ENCODE measurements at places on chromosomes 13 and 19.

GRCh38 chr13:82088781-82089180 lies 1747.9 kb upstream of the SPRY2 start:
- DNase-seq: no peak

DNA sequence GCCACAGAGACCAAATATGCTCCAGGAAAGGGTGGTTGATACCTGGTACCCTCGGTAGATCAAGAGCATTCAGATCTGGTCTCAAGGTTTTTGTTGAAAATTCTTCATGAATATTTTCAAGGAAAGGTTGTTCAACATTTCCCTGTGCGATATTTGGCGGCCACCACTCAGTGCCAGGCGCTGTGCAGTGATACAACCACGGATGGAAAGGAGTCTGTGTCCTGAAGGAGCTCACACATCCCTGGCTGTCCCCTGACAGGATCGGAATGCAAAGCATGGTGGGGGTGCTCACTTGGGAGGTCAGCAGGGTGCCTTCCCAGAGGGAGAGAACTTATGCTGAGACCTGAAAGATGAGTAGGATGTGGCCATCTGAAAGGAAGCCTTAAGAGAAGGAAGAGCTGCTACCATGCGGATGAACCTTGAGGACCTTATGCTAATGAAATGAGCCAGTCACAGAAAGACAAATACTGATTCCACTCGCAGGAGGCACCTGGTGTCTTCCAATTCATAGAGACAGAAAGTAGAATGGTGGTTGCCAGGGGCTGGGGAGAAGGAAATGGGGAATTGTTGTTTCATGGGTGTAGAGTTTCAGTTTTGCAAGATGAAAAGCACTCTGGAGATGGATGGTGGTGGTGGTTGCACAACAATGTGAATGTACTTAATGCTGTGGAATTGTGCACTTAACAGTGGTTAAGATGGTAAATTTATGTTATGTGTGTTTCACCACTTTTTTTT lies 41.6 kb downstream of the HSPH1 start:
- no peak for DNase-seq

GRCh38 chr19:38483016-38483630 lies 49.6 kb downstream of the RYR1 start:
- DNase-seq: no peak

DNA sequence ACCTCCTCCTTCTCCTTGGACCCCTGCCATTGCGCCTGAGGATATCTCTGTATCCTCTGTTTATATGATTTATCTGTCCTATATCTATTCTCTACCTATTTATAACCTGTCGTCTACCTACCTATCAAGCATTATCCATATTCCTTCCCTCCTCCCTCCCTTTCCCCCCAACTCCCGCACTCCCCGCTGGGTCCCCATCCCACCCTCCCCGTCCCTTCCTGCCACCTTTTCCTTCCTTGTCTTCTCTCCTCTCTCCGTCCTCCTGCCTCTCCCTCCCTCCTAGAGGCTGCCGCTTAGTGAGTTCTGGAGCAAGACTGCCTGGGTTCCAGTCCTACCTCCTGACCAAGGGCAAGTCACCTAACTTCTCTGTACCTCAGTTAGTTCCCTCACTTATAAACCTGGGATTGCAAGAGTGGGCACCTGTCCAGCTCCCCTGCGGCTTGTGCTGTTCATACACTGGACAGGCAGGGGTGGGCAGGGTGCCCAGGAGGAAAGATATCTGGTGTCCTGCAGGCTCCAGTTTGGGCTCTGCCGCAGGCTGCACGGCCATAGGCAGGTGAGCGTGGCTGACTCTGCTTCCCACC lies 16.1 kb downstream of the TTYH1 start:
- DNase-seq: no peak

- DNase-seq: no peak
Measured at GRCh38 chr19:5572556-5573286, 5.0 kb upstream of the TINCR start.

DNA sequence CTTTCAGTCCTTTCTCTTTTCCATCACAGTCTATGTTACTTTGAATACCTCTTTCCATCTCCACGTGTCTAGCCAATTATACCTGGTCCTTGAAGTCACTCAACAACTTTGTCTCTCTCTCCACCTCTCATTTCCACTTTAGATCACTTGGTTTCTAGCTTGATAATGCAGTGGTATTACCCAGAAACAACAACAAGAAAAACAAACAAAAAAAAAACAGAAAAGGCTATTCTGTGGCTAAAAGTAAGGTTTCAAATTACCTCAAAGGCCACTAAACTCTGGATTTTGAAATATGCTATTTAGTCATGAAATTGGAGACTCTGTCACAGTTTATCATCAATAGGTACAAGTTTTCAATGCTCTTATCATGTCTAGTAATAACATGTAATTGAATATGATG lies 184.8 kb downstream of the PCDH9 start:
- no peak for DNase-seq

GRCh38 chr19:18662972-18663732 lies 20.3 kb upstream of the CRTC1 start:
- no peak for DNase-seq

DNA sequence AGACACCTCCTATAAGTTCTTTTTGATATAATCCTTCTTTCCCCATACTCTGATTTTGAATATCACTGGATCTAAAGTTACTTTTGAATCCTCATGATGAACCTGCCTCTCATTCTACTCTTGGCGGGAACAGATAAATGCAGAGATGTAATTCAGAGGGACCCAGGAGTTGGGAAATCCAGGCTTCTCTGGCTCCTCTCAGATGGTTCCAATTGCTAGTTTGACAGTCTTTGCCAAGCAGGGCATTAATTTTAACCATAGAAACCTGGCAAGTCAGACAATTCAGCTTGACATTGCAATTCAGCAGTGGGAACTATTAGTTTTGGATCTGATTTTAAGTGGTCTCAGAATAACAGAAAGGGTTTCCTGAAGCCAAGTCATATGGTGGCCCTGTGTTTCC lies 67.3 kb upstream of the KLF12 start:
- no peak for DNase-seq

DNA sequence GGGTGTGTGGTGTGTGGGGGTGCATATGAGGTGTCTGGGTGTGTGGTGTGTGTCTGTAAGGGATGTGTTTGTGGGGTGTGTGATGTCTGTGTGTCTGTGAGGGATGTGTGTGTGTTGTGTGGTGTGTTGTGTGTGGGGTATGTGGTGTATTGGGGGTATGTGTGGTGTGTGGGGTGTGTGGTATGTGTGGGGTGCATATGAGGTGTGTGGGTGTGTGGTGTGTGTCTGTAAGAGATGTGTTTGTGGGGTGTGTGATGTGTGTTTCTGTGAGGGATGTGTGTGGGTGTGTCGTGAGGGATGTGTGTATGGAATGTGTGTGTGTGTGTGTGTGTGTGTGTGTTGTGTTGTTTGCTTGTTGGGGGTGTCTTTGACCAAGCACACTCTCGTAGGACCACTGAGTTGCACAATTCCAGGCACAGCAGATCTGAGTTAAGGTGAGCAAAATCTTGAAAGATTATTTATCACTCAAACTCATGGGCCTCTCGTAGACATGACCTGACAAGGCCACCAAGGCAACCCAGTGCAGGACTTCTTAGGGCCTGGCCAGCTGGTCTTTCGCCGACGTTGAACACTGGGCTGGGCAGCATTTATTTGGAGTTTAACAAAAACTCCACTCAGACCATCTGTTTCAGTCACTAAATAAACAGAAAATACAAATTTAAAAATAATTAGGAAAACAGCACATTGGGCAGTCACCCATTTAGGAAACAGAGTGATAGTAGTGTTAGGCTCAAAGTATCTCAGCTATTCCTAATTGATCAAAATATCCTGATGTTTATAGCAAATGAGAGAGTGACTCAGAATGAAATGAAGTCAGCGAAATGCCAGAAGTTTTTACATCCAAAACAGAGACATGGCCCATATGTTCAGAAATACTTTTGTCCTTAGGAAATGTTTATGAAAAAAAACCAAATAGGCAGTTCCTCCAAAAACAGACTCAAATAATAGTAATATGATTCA lies 301.1 kb downstream of the FGF9 start:
- DNase-seq: no peak

GRCh38 chr19:33813391-33814101 lies 16.9 kb downstream of the KCTD15 start:
- no peak for DNase-seq

DNA sequence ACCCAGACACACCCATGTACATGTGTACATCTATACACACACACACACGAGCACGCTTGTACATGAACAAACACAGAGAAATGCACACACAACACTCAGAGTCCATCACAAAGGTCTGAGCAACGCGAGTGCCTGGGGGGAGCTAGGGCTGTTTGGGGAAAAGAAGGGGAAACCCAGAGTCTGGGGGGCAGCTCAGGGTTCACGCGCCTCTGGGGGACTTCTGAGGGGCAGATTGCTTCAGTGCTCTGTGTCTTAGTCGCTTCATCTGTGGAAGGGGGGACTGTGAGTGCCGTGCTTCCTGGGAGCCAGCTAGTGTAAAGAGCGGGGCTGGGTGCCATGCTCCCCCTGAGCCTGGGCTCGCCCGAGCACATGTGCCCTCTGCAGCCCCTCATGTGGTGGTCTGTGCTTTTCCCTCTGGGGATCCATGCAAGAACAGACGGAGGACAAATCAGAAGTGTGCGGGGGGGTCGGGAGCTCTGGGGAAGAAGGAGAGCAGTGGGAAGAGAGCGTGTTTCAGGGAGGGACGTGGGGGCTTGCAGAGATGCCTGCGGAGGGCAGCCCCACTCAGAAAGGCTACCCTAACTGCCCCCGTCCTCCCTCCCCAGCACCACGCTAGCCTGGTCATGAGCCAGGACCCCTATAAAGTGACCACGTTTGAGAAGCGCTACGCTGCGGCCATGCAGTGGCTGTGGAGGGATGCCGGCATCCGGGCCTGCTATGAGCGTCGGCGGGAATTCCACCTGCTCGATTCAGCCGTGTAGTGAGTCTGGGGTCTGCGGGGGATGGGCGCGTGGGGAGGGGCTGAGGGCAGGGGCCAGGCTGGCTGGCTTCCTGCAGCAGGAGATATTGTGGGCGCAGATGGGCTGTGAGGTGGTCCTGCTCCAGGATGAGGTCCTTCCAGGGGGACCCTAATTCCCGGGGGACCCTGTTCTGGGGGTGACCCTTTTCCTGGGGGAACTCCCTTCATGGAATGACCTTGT lies 14.0 kb downstream of the GNA15 start:
- DNase-seq: no peak

DNA sequence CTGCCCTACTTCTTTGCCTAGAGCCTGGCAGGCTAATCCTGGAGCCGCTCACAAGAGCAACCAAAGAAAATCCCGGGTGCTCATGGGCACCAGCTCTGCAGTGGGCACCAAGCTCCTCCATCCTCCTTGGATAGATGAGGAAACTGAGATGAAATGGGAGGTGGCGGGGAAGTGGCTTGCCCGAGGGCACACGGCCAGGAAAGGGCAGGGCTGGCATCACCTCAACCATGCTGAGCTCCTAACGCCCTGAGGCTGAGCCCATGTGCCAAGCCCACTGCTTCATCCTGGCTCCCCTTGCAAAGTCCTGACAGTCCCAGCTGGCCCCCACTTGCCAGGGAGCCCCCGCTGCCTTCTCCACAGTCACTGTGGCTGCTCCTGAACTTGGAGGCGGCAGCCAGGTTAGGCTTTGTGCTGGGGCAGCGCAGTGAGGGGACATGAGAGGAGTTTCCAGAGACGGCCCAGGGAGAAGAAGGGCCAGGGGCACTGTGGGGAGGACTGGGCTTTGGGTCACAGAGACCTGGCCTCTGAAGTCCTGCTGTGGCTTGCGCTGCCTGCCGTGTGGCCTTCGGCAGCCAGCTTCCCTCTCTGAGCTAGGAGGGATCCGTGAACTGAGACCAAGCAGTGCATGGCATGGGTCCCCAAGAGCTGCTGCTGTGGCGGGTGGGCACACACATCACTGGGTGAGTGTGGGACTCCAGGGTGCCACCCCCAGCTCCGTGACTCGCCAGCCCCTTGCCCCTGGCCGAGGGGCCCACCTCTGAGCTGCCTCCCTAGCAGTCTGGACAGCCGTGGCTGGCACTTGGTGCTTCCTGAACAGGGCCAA lies 17.5 kb downstream of the TMED1 start:
- no peak for DNase-seq

DNA sequence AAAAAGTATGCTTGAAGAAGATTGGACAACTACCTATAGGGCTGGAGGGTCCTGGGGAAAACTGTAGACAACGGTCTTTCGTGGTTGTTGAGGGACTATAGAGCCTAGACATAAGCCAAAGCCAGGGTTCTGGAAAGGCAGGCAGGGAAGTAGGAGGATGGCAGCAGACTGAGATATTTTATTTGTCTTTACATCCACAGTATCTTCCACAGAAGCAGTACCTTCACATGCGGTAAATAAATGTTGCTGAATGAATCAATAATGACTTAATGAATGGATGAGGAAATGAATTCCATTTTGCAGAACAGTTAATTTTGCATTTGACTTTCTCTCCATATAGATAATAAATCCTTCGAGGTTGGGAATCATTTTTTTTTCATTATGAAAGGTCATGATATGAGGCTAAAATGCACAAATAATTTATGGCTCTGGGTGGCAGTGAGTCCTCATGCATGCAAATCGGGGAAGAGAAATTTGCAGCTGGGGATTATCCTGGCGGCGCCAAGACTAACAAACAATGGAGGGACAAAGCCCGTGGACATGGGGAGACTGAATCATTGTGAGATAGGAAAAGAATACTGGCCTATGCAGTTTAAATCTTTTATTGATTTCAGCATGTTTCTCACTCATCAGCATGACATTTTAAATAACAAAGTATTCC lies 102.0 kb downstream of the ERCC5 start:
- DNase-seq: no peak

- no peak for DNase-seq
Measured at GRCh38 chr13:56216221-56216620, 924.5 kb upstream of the PRR20A start.

DNA sequence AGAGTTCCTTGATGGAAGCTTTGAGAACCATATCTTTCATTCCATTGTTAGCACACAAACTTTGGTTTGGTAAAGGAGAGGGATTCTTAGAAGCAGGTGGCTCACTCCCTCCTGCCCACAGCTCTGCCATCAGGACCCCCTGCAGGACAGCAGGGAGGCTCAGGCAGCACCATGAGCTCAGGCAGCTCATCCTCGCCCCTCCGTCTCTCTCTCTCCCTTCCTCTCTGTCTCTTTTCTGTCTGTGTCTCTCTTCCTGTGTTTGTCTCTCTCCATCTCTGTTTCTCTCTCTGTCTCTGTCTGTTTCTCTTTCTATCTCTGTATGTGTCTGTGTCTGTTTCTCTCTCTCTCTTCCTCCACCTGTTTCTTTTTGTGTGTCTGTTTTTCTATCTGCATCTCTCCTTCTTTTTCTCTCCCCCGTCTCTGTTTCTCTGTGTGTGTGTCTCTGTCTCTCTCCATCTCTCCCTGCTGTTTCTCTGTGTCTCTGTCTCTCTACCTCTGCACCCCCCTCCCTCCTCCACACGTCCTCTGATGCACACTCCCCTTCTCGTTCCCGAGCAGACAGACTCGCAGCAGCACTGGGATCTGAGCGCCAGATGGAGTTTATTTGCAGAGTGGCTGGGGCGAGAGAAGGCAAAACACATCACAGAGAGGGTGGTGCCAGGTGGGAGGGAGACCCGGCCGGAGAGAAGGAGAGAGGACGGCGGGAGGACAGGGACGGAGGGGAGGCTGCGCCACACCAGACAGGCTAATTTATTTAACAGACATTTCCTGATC lies 8.7 kb downstream of the SBK2 start:
- no peak for DNase-seq
